ENCODE measurements at places on chromosomes 1 and 21.
A peak's percentile ranks its signal among the peaks of the same experiment; 100 is the strongest.

- DNase-seq, result peak; percentile 87
These were observed 64.8 kb downstream of the ALPL start for GRCh38 chr1:21573971-21574465.

DNA sequence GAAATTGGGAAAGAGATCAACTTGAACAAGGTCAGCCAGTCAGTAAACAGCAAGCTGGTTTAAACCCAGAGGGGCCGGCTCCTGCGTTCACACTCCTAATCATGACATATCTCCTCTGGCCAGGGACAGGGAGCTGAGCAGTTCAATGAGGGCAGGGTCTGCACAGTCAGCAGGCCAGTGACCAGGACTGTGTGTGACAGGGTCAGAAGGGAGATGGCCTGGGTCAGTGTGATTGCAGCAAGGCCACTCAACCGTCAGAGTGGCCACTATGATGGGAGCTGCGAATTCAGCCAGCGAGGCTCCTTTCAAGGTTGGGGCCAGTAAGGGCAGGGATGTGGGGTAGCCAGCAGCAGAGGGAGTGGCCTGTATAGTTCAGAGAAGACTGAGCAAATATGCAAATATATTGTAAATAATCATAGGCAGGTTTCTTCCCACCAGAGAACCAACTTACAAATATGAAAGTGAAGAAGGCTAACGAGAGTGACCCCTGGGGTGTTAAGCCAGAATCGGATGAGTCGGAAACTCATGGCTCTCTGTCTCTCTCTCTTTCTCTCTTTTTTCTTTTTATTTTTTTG is 20.0 kb downstream of the NOL9 start:
- no peak for DNase-seq

DNA sequence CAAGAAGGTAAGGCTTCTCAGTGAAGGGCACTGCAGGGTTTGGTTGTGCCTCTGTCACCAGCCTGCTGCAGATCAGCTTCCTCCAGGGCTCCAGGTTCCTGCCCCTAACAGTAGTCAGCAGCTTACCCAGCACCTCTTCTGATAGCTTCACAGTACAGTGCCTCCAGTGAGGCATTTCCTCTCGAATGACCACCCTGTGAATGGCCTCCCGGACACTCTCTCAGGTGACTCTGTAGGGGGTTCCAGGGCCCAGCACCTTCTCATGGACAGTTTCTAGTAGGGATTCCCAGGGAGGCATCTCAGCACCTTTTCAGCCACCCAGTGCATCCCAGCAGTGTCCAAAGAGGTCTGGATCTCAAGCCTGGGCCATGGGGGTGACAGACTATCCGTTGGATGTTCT is 28.4 kb downstream of the USP48 start:
- DNase-seq, result no peak

DNA sequence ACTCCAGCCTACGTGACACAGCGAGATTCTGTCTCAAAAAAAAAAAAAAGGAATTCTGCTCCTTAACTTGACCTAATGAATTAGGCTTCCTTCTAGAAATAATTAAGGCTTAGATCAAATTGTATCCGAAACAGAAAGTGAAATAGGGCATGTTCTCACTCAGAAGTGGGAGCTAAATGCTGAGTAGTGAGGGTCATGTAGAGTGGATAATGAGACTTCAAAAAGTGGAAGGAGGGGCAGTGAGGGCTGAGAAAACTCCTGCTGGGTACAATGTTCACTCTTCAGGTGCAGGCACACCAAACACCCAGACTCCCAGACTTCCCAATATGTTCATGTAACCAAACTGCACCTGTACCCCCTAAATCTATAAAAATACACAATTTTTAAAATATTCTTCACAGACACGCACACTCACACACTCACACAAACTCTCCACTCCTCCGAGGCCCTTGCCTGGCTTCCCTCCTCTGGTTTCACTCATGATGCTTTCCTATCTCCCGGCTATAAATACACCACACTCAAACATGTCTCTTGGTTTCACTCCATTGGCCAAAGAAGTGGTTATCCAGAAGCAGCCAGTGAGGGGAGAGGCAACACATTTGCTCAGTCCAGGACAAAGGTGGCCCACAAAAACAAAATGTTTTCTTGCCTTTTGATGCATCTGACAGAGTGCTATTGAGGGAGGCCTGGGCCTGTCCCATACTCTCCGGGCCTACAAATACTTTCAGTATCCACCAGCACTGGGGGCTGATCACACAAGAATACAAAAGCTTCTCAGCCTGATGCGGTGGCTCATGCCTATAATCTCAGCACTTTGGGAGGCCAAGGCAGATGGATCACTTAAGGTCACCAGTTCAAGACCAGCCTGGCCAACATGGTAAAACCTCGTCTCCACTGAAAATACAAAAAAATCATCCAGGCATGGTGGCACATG is 249.2 kb downstream of the TOMM20 start:
- DNase-seq, result no peak

DNA sequence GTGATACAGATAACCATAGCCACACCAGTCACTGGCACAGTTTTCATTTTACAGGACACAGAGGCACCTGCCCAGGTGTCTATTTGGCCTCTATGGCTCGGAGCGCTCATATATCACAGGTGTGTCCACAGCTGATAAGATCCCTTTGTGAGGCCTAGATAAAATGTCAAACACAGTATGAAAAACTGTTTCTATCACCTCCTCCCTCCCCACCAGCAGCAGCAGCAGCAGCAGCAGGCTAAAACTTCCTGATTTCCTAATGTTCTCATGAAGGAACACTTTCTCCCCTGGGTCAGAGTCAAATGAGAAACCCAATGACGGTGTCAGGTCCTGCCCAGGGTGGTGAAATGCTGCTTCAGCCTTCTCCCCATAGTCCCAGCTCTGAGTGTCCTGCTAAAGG is 24.4 kb downstream of the ELAPOR1 start:
- no peak for DNase-seq

DNA sequence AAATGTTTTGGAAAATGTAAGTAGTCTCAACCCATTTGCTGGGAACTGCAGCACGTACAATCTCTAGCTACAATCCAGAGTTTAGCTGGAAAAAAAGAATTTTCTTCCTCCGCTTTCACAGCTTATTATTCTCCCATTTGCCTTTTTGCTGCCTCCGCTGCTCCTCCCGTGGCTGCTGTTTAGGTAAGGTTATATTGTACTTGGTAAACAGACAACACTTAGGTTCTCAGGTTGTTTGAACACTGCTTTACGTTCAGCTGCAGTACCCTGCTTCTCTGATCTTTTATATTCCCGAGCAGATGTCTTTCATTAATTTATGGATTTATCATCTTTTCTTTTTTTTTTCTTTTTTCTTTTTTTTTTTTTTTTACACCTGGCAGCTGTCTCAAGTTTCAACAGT is 14.3 kb downstream of the PROX1 start:
- DNase-seq, result no peak

DNA sequence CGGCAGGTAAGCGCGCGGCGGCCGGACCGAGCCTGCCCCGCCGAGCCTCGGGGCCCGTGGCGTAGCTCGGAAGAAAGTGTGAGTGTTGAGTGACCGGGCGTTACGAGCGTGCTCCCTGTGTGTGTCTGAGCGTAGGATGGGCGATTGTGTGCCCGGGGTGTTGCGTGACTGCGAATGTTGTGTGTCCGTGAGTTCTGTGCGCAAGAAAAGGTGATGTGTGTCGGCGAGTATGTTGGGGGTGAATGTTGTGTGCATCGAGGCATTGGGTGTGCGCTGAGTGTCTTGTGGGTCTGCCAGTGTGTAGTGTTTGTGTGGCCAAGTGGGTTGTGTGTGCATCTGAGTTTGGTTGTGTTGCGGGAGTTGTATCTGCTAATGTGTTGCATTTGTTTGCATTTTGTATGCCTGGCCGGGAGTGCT is 398 bp downstream of the PTPRU start:
- peak; percentile 86 for DNase-seq

- DNase-seq, result no peak
These were observed 27.9 kb downstream of the ZBED6 start for GRCh38 chr1:203823306-203823705.

- DNase-seq, result peak; percentile 59
These were observed 25.3 kb downstream of the ACTA1 start for GRCh38 chr1:229408458-229409037.

DNA sequence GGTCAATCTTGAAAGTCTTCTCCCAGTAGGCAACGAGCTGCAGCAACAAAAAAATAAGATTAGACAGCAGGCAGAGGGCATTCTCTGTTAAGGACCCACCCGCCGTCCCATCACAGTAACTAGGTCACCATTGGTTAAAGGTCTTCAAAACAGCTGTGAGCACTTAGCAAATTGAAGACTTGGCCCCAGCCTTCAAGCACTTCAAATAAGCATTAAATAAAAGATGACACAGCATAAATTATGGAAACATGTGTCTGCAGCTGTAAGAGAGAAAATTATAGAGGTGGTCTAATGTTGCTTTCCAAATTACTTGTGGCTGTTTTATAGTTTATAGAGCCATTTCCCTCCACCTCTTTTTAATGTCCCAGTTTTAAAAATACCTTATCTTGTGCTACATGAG is 61.2 kb downstream of the VANGL1 start:
- DNase-seq, result peak; percentile 44

DNA sequence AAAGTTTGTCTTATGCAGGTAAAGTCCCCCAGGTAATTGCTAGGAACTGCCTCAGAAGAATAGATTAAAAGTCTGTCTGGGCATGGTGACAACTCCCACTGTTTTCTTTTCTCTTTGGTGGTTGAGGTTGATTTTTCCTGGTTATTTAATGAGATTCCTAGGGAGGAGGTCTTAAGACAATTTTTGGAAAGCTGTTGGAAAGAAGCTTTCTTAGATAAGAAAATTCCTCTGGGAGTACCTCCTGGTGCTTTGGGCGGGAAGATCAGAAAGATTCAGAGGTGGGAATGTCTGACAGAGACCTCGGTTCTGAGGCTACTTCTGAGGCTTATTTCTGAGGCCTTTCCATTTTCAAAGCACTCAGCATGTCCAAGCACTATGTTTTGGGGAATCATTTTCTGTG is 25.0 kb upstream of the IVNS1ABP start:
- no peak for DNase-seq

DNA sequence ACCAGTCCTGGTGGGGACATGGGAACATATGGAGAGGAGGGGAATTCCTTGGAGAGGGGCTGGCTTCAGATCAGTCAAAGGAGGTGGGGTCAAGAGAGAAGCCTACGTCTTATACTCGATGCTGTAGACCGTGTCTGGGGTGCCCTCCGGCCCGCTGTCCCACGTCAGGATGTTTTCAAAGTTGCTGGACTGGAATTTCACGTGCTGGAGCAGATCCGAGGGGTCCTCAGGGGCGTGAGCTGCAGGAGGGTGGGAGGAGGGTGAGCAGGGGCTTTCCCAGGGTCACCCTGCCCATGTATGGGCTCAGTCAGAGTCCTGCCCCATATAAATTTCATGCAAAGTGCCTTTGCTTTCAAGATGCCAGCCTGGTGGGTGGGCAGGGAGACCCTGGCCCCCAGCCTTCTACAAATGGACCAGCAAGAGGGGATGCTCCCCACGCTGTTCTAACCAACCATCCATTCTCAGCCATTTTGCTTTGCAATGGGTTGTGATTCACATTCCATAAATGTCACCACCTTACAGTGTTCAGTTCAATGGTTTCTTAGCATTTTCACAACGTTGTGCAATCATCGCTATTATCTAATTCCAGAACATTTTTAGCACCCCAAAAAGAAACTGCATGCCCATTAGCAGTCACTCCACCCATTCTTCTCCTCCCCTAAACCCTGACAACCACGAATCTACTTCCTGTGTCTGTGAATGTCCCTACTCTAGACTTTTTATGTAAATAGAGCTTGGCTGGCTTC is 4.3 kb downstream of the IL22RA1 start:
- no peak for DNase-seq

DNA sequence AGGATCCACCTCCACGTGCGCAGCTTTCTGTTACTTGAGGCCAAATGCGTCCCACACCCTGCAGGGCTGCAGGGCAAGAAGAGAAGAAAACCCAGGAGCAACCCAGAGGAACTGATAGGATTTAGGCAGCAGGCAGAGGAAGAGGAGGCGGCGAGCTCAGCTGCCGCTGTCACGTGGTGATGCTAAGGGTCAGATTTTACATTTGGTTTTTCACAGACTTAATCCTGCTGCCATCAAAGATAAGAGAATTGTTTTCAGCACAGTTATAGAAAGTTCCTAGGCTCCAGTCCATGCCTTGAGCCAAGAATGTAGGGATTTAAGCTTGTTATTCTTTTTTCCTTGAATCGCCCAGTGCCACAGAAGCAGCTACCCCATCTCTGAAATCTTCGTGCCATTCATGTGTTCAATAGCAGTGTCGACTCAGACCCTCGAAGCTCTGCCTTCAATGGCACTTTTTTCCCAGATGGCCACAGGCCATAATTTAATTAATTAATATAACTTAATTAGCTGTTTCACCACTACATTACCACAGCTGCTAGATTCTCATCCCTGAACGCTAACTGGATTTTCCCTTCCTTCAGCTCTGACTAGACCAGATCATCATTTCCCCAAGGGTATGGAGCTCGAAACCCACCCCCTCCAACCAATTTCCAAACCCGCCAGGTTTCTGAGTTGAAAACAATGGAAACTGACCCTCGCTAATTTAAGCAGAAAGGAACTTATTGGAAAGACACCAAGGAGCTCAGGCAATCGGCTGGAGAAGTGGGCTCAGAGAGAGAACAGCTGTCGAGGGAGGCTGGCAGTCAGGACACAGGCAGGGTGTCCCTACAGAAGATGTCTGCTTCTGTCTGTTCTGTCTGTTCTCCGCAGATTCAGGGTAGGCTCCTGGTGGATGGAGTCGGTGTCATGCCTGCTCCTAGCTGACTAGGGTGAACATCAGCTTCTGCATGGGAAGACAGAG is 36.2 kb downstream of the LDLRAP1 start:
- DNase-seq, result peak; percentile 54

GRCh38 chr1:216119600-216119999 is 303.6 kb downstream of the USH2A start:
- DNase-seq, result no peak

DNA sequence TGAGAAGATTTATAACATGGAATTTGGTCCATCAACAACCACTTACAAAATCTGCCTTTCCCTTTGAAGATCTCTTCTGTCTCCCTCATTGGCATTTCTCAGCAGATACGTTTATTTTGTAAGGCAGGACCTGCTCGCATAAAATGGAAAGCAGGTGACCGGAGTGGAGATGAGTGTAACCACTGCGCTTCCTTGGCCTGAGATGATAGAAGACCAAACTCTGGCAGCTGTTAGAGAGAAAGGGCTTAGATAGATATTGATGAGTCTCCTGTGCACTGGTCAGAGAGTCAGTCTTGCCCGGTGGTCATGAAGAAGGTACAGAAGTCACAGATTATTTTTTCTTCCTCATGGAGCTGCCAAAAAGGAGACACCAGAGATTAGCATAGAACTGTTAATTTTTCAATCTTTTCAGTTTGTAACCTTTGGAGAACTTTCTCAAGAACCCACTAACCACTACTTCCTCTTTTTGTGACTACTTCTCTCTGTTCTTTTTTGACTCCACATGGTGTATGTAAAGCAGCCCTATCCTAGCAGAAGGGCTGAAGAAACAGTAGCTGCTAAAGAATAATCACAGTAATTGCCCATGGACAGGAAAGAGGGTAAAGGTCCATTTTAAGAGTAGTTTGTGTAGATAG is 47.6 kb downstream of the FCRL3 start:
- DNase-seq, result no peak

- no peak for DNase-seq
These were observed 63.9 kb downstream of the MAP3K7CL start for GRCh38 chr21:29194342-29194741.

DNA sequence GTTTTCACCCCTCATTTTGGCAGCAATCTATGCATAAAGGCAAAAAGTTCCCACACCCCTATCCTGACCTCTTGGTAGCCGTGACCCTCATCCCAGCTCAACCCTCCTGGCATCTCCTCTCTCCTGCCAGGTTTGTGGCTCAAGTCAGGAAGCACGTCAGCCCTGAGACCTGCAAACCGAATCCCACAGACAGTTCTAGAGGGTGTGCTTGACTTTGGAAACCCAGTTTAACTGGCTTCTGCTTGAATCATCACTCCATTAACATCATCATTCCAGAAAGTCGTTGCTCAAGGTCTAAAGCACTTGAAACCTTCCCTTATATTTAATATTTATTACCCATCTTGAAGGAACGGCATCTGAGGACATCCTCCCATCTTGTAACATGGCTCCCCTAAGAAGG is 133.4 kb upstream of the ERG start:
- no peak for DNase-seq

All from eye (tissue), 1 donor.